ENCODE measurements at places on chromosomes 12 and 14.

- DNase-seq, result no peak
These were observed 474.9 kb downstream of the ATP23 start for GRCh38 chr12:58416236-58416635.

- no peak for DNase-seq
These were observed 26.4 kb upstream of the GPR132 start for GRCh38 chr14:105091517-105092170.

GRCh38 chr12:6096527-6096926 is 27.9 kb downstream of the VWF start:
- DNase-seq, result no peak

DNA sequence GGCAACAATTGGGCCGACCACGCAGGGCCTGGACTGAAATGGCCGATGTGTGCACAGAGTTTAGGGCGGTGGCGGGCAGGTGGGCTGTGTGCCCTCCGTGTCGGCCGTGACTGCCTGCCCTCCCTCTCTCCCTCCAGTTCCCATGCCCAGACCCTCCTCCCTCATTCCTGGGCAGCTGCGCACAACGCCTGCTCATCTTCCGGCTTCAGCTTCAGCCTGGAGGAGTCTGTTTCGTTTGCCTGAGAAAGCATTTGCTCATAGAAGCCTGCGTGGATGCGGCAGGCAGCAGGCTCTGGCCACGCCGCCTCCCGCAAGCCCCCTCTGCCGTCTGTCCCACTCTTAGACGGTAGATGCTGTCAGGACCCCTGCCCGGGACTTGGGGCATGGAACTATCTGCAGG is 47.3 kb upstream of the FZD10 start:
- no peak for DNase-seq

GRCh38 chr12:68190301-68190700 is 30.8 kb upstream of the IFNG start:
- no peak for DNase-seq

GRCh38 chr12:108950991-108951739 is 69.7 kb downstream of the SVOP start:
- DNase-seq, result peak; percentile 65

DNA sequence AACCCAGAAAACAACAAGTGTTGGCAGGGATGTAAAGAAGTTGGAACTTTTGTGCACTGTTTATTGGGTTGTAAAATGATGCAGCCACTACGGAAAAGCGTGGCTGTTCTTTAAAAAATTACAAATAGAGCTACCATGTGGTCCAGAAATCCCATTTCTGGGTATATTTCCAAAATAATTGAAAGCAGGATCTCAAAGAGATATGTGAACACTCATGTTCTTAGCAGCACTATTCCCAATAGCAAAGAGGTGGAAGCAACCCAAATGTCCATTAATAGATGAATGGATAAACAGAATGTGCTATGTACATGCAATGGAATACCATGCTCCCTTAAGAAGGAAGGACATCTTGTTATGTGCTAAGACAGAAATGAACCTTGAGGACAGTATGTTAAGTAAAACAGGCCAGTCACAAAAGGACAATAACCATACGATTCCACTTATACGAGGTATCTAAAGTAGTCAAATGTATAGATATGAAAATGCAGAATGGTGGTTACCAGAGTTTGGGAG is 249.5 kb downstream of the PHLDA1 start:
- no peak for DNase-seq

DNA sequence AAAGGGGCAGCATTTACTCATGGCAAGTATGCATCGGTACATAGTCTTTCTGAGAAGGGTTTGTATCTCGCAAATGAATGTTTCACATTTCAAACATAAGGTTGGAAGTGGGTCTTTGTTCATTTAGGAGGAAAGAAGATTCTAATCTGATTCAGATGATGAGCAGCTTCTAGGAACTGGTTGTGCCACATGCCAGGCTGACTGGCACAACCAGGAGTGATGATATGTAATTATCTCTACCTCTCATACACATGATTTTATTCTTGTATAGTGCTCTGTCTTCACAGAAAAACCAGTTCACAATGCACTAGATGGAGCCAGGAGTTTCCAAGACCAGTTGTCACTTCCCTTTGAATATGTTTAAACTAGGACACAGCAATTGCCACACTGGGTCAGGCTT is 13.7 kb upstream of the BEST3 start:
- no peak for DNase-seq

- no peak for DNase-seq
These were observed 38.3 kb upstream of the CATSPERB start for GRCh38 chr14:91770185-91770584.

DNA sequence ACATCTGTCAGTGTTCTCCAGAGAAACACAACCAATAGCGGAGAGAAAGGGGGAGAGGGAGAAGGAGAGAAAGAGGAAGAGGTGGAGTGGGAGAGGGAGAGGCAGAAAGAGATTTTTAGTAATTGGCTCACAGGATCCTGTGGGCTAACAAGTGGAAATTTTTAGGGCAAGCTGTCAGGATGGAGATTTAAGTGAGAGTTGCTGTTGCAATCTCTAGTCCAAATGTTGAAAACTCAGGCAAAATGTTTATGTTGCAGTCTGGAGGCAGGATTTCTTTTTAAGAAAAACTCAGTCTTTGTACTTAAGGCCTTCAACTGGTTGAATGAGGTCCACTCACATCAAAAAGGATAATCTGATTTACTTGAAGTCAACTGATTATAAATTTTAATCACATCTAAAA is 12.5 kb upstream of the GLIPR1L2 start:
- no peak for DNase-seq

DNA sequence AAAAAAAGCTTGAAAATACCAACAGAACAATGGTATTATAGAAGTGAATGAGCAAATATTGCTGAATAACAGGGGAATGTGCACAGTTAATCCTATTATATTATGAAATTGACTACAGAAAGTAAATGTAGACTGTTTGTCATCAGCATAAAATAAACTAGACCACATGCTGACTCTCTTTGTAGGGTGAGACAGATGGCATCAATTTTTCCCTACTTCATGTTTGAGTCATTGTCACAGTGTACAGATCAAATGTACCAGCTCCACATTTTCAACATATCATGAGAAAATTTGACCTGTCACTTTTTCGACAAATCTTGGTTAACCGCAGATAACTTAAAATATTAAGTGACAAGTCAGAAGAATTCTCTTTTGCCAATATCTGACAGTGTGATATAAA is 421.0 kb downstream of the RPL10L start:
- no peak for DNase-seq

DNA sequence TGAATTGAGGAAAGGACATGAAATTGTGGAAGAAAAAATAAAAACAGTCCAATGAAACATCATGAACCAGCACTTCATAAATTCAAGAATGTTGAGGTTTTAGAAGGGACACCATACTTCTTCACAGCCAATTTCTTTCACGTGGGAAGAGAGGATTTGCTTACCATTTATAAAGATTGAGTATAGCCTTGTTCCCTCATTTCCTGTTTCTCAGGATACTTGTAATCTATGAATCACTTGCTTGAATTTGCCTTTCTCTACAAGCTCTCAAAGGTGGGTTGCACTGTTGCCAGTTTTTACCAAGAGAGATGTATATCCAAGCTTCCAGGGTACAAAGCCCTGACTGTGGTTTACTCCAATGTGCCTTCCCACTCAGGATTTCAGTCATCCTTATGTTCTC is 116.1 kb downstream of the DUSP6 start:
- no peak for DNase-seq

- DNase-seq, result peak; percentile 63
These were observed 55.2 kb upstream of the CERS5 start for GRCh38 chr12:50222275-50222783.

- no peak for DNase-seq
These were observed 282.6 kb downstream of the SOX5 start for GRCh38 chr12:23666866-23667265.

GRCh38 chr12:88996200-88996788 is 356.0 kb downstream of the DUSP6 start:
- DNase-seq, result no peak

DNA sequence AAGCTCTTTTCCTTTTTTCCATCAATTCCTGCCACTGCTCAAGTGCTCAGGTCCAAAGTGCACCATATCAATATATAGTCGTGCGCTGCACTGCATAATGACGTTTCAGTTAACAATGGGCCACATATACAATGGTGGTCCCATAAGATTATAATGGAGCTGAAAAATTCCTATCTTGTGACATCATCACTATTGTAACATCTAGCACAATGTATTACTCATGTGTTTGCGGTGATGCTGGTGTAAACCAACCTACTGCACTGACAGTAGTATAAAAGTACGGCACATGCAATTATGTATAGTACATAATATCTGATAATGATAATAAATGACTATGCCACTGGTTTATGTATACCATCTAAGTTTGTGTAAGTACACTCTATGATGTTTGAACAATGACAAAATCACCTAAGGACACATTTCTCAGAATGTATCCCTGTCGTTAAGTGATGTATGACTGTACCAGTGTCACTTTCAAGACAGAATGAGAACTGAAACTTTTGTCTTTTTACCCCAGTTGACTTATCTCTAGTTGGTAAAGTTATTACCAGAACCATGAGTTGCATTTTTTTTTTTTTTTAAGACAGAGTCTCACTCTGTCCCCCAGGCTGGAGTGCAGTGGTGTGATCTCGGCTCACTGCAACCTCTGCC is 53.7 kb upstream of the INSM2 start:
- no peak for DNase-seq

- no peak for DNase-seq
These were observed 25.1 kb downstream of the CPNE8 start for GRCh38 chr12:38880288-38880687.

- peak; percentile 32 for DNase-seq
These were observed 179.9 kb upstream of the ATF7IP start for GRCh38 chr12:14185427-14186192.

GRCh38 chr12:94832780-94833681 is 170.5 kb downstream of the NDUFA12 start:
- no peak for DNase-seq

- peak; percentile 8 for DNase-seq
These were observed 94.3 kb downstream of the C12orf42 start for GRCh38 chr12:103401421-103401820.

DNA sequence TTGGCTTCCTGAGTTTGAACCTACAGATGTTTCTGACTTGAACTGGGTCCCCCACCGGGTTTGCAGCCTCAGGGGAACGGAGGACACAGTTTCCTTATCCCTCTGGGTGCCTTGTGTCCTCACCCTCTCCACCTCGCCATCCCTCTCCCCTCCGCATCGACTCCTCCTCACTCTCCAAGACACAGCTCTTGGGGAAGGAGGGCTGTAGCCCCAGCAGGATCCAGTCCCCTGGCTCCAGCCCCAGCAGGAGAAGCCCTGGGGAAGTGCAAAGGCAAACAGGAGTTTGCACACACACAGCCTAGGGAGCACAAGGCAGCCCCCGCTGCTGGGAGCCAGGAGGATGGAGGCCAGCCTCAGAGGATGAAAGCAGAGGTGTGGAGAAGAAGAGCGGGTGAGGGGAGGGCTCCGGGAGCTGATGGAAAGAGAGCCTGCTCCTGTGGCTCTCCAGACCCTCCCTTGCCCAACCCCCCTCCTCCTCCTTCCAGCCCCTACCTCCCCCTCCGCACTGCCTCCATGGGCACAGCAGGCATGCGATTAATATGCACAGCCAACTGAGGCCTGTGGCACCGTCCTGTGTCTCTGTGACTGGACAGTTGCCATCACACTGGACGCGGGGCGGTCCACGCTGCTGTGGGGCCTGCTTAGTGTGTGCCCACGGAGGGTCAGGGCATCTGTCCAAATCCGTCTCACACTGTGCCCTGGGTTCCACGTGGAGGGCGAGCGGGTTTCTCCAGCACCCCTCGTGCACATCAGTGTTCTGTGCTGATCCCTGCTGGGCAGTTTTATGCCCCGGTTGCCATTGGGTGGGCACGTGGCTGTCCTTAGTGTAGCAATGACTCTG is 193.7 kb upstream of the DIO3 start:
- no peak for DNase-seq

DNA sequence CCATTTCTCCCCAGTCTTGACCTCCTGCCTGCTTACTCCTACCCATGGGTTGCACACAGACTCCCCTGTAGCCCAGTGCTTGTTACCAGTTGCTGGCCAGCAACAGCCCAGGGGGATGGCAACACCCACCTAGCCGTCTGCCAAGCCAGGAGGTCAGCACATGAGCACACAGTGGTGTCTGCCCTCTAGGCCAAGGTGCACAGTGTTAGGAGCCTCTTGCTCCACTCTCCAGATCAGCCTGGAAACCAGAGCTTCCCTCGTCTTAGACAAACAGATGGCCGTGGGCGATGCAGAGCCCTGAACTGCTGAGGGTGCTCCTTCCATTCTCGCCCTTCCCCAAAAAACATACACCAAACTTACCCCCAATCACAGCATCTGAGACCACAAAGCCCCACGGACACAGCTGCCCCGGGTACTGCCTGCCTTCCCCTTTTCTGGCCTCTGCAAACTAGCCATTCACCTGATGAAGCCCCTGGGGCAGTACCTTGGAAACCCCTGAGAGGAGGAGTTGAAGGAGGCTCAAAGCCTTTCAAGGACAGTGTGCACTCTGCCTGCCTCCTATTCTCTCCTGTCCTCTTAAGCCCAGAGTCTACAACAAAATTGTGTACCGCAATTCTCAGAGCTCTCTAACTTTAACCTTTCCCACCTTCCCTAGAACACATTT is 1.0 kb upstream of the GPD1 start:
- no peak for DNase-seq

DNA sequence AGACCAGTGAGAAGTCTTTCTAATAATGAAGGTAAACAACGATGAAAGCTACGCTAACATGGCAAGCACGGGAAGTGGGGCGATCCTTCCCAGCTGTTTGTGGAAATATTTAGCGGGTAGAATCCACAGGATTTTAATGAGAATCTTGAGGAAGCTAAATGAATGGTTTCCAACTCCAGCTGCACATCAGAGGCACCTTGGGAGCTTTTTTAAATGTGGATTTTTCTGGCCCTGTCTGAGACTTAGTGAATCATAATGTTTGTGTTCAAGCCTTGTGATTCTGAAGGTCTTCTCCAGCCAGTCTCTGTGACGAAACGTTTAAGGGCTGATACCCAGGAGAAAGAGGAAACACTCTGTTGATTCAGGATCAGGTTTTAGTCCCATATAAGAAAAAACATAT is 169.8 kb downstream of the CAPZA3 start:
- DNase-seq, result no peak

GRCh38 chr14:50339178-50339804 is 27.2 kb downstream of the DMAC2L start:
- DNase-seq, result no peak

DNA sequence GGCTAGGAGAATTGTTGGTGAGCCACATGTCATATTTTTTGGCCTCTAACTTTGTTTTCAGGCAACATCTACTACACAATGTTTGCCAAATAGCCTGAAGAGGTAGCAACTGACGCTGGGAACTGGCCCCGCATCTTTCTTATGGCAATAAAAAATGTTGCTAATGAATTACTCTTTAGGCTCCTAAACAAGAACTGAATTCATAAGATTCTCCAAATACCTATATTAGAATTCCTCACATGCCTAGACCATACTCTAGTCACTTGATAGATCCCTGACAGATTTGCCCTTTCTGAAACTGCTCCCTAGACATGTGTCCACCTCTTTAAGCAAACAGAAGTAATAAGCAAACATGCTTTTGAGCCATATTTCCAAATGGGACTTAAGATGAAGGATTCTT is 209.0 kb upstream of the ATXN7L3B start:
- no peak for DNase-seq

Measured in Jurkat, Clone E6-1 (cell line).